ENCODE measurements at places on chromosomes 5 and 9.

GRCh38 chr9:129483415-129484351, 137.2 kb downstream of the C9orf50 start:
- DNase-seq, result no peak

DNA sequence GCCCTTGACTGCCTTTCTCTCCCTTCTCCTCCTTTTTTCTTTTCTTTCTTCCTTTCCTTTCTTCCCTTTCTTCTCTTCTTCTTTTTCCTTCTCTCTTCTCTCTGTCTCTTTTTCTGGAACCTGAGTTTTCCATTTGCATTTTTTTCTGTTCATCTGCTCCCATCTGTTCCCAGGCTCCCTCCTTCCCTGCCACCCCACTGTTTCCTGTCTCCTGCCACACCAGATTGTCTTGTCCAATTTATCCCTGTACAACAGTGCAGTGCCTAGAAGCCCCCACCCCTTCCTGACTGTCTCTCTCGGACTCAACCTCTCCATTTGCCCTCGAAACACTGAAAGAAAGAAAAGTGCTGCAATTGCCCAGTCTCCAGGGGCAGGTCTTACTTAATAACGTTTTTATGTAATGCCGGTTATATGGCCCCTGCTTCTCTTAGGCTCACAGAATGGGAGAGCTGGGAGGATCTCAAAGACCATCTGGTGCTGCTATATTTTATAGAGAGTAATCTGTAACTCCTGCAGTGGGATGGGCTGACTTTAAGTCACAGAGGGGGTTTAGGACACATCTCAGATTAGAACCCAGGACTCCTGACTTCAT, 101.4 kb downstream of the RALGPS1 start:
- DNase-seq, result no peak

- DNase-seq, result no peak
Observed at GRCh38 chr5:61624553-61625136, 292.6 kb downstream of the ZSWIM6 start.

DNA sequence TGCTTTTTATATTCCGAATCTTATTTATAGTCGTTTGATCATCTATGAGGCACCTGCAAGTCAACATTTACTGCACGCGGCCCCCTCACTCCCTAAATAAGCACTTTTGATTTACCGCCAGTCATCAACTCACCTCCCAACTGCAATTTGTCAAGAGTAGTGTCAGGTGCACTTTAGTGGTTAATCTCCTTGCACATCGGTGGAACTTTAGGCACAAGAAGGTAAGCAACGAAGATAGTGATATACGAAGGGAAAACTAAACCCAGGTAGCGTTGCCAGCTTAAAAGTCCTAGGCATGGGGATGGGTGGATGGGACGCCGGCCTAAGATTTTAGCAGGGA, 513 bp upstream of the RNF180 start:
- DNase-seq, result no peak

DNA sequence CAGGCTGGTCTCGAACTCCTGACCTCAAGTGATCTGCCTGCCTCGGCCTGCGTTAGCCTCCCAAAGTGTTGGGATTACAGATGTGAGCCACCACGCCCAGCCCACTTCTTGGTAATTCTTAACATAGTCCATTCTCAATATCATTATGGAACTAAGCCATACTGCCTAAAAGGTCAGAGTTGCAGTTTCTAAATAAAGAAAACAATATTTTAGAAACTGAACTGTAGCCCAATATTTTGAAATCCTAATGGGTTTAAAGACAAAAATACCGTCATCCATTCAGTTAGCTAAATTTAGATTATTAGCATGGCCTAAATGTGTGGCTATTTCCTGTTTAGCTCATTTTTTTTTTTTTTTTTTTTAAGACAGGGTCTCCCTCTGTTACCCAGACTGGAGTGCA, 99.5 kb downstream of the USP20 start:
- DNase-seq, result no peak
